Aorta (tissue), 5 donors: ENCODE measurements at places on chromosomes 1 and 21.

DNA sequence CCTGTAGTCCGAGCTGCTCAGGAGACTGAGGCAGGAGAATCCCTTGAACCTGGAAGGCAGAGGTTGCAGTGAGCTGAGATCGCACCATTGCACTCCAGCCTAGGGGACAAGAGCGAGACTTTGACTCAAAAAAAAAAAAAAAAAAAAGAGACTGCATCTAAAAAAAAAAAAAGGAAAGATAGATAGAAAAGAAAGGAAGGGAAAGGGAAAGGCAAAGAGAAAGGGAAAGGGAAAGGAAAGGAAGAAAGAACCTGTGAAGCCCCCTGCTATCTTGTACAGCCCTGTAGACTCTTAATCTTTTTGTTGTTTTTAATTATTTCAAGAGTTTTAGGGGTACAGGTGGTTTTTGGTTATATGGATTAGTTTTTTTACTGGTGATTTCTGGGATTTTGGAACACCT is 46.0 kb upstream of the MUTYH start:
- no peaks in the 10 kb centered on the region for H3K4me1 ChIP-seq
- H3K27ac ChIP-seq = no peak overlapping the region
- H3K27me3 ChIP-seq = no peaks in the 10 kb centered on the region

GRCh38 chr1:228077565-228078330 is 4.8 kb upstream of the ARF1 start:
- no peak overlapping the region for H3K4me3 ChIP-seq
- H3K27me3 ChIP-seq = no peaks in the 10 kb centered on the region
- no peak overlapping the region for H3K27ac ChIP-seq
- DNase-seq = no peak

DNA sequence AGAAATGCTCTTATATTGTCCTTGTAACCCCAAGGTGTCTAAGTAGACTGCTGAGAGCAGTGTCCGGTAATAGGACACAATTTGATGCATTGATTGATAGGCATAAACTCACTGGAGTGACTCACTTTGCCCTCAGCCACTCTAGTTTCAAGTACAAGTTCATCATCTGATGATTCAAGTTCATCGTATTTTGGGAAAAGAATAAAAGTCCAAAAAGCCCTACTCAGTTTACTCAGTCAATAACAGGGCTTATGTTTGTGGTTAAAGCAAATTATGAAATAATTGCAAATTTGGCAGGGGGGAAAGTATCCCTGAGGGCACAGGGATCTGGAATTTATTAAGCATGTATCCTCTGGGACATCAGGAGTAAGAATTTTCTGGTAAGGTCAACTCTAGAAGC is 7.6 kb upstream of the ATF3 start:
- no peak for DNase-seq
- no peak overlapping the region for H3K4me3 ChIP-seq
- no peak overlapping the region for H3K27ac ChIP-seq
- H3K27me3 ChIP-seq = no peaks in the 10 kb centered on the region
- peaks cover 1% of the 10 kb centered on the region for H3K4me1 ChIP-seq

DNA sequence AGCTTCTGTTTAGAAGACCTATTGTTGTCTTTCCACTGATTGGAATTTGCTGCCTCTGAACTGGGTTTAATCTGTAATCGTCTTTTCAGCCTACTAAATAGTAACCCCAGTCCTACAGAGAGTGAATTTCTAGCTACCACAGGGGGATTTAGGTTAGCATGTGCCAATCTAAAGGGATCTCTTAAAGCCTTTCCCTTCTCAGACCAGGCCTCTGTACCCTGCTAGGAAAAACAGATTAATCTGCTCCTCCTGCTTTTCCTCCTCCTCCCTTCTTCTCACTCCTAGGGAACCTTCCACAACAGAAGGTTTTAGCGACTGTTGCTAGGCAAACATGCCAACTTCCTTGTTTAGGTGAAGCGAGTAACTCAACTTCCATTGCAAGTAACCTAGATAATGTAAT is 1.3 kb upstream of the RC3H1 start:
- H3K36me3 ChIP-seq = no peaks in the 10 kb centered on the region
- no peak overlapping the region for H3K4me3 ChIP-seq
- H3K27me3 ChIP-seq = no peaks in the 10 kb centered on the region
- DNase-seq = no peak
- H3K27ac ChIP-seq = no peak overlapping the region

- H3K4me1 ChIP-seq = peaks cover 4% of the 10 kb centered on the region
- no peak for DNase-seq
- no peak overlapping the region for H3K4me3 ChIP-seq
- H3K27me3 ChIP-seq = no peaks in the 10 kb centered on the region
- H3K36me3 ChIP-seq = peaks cover 6% of the 10 kb centered on the region
Measured at GRCh38 chr1:91715416-91716000, 170.4 kb downstream of the TGFBR3 start.

- H3K27ac ChIP-seq = no peak overlapping the region
- no peak for DNase-seq
- no peaks in the 10 kb centered on the region for H3K27me3 ChIP-seq
- no peaks in the 10 kb centered on the region for H3K4me1 ChIP-seq
- H3K36me3 ChIP-seq = no peaks in the 10 kb centered on the region
Measured at GRCh38 chr1:110163591-110163990, 13.3 kb downstream of the SLC6A17 start.

DNA sequence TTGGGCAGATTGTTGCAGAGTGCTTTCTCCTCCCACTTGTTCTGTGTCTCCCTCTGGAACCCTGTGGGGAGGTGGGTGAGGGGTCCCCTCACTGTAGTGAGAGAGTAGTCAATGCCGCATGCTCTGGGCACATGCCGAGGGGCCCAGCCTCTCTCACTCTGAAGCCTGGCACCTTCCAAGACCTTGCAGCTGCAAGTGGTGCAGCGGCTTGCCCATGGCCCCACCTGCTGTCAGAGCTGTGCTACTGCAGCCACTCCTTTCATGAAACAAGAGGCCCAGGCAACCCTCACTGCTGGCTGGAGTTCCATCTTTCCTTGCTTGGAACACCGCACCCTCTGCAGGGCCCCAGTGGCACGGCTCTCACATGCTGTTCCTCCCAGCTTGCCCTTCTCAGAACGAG is 58.4 kb upstream of the COL6A1 start:
- H3K27ac ChIP-seq = no peak overlapping the region
- DNase-seq = peak; percentile 89
- H3K4me1 ChIP-seq = no peaks in the 10 kb centered on the region
- H3K27me3 ChIP-seq = no peaks in the 10 kb centered on the region

- DNase-seq = peak; percentile 32
- H3K36me3 ChIP-seq = no peaks in the 10 kb centered on the region
- no peak overlapping the region for H3K4me3 ChIP-seq
- H3K27me3 ChIP-seq = no peaks in the 10 kb centered on the region
Measured at GRCh38 chr1:30648408-30649000, 74.9 kb downstream of the MATN1 start.

GRCh38 chr1:48371598-48371997 is 100.4 kb downstream of the SPATA6 start:
- DNase-seq = no peak
- H3K4me1 ChIP-seq = no peaks in the 10 kb centered on the region
- no peaks in the 10 kb centered on the region for H3K27me3 ChIP-seq

- no peaks in the 10 kb centered on the region for H3K27me3 ChIP-seq
- no peaks in the 10 kb centered on the region for H3K4me1 ChIP-seq
- peaks cover 6% of the 10 kb centered on the region for H3K36me3 ChIP-seq
- DNase-seq = no peak
- H3K27ac ChIP-seq = no peak overlapping the region
- H3K4me3 ChIP-seq = no peak overlapping the region
Measured at GRCh38 chr1:28718586-28719331, 18.0 kb upstream of the YTHDF2 start.

- no peaks in the 10 kb centered on the region for H3K36me3 ChIP-seq
- H3K4me3 ChIP-seq = no peak overlapping the region
- no peak for DNase-seq
- H3K27ac ChIP-seq = no peak overlapping the region
- H3K4me1 ChIP-seq = no peaks in the 10 kb centered on the region
- H3K27me3 ChIP-seq = no peaks in the 10 kb centered on the region
Measured at GRCh38 chr1:110502402-110503151, 16.4 kb downstream of the KCNA10 start.

DNA sequence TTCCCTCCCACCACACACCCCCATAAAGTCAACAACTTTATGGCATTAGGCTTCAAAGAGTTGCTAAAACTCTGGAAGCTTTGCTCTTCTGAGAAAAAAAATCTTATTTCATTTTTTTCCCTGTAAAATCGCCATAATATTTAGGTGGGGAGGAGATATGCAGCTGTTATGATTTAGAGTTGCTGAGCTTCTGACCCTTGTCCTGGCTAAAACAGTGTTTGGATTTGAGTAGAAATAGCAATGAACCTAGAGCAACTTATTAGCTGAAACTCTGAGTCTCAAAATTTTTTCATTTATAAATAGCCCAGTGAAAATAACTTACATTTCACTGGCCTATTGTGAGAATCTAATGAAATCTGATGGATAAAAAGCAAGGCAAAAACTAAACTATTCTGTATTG is 482.8 kb upstream of the NFIA start:
- peaks cover 17% of the 10 kb centered on the region for H3K4me1 ChIP-seq
- H3K4me3 ChIP-seq = no peak overlapping the region
- no peaks in the 10 kb centered on the region for H3K36me3 ChIP-seq
- H3K27ac ChIP-seq = no peak overlapping the region

DNA sequence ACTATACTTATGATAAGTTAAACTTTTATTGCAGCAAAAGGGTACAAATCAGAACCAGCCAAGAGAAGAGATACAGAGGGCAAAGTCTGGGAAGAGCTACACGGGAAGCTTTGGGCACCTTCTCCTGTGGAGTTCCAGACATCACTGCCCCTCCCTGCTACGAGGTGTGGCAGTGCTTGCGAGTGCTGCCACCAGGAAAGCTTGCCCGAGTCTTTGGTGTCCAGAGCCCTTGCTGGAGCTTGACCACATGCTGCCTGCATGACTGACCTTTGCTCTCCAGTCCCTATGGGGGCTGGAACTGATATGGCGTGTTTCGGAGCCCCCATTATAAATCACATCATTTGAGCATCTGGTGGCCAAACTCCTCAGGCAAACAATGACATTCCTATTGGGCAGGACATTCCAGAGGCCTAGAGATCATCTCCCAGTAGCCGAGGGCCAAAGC is 23.4 kb downstream of the PLEKHO1 start:
- no peak overlapping the region for H3K4me3 ChIP-seq
- no peaks in the 10 kb centered on the region for H3K27me3 ChIP-seq
- no peak for DNase-seq
- H3K27ac ChIP-seq = no peak overlapping the region
- H3K36me3 ChIP-seq = no peaks in the 10 kb centered on the region
